Foreskin melanocyte (primary cell): ENCODE measurements at places on chromosomes 3 and 15.

DNA sequence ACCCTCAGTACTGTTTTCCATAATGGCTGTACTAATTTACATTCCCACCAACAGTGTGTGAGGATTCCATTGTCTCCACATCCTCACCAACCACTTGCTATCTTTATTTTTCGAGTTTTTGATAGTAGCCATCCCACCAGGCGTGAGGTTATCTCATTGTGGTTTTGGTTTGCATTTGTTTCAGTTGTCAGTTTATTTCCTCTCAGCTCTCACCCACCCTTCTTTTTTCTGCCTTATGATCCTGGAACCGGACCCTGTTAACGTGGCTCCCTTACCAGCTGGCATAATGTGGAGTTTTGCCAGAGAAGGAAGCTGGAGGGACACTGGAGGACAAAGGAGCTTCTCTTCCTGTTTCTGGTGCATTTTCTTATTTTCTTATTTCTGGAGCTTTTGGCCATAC, 25.1 kb upstream of the SH3GL3 start:
- no peak for DNase-seq

- no peak for DNase-seq
These were observed 99.2 kb upstream of the NUDT16 start for GRCh38 chr3:131282379-131282778.

DNA sequence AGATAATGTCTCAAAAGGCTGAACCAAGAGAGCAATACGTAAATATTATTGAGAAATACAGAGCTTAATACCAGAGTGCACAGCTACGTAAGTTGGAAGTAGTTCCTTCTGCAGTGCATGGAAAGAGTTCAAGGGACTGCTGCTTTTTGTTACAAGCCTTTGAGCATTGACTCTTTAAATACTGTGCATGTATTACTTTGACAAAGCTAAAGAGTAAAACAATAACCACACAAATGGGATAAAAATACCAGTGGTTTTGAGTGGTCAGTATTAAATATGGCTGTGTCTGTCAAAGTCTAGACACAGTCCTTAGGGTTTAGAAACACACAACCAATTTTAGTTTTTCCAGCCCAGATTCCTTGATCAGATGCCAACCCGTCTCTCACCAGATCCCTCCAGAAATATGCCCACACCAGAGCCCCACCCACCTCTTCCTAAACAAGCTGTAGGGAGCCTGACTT, 62.1 kb downstream of the SSR3 start:
- DNase-seq: peak; percentile 11

DNA sequence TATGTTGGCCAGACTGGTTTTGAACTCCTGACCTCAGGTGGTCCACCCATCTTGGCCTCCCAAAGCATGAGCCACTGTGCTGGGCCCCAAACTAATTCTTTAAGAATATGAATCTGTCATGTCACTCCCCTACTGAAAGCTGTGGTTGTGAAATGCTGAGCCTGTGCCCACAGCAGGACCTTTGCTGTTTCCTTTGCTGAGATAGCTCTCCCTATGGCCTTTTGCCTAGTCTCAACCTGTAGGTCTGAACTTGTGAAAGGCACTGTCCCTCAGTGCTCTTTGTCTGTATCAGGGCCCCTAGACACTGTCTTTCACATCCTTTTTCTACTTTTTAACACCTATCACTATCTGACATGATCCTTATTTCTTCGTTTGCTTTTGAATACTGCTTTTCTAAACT, 62.7 kb upstream of the CCR4 start:
- DNase-seq: no peak

DNA sequence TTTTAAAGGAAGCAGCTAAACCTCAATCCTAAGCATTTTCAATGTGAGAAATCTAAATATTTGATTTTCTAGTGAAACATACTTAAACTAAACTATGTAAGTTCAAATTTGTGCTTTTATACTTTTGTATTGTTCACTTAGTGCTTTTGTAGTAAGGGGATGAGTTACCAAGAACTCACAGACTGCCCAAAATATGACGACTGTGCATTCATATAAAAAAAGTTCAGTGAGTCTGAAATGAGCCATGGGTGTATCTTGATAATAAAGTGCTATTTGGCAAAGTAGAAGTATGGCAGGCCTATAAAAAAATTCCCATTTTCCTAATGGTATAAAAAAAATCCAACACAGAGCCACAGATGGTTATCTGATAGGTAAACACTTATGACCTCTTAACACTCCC, 66.2 kb downstream of the NPTN start:
- DNase-seq: no peak
